Activated CD8-positive, alpha-beta memory T cell treated with anti-CD3 and anti-CD28 coated beads for 48 hours (primary cell): ENCODE measurements at places on chromosomes 1 and 21.

DNA sequence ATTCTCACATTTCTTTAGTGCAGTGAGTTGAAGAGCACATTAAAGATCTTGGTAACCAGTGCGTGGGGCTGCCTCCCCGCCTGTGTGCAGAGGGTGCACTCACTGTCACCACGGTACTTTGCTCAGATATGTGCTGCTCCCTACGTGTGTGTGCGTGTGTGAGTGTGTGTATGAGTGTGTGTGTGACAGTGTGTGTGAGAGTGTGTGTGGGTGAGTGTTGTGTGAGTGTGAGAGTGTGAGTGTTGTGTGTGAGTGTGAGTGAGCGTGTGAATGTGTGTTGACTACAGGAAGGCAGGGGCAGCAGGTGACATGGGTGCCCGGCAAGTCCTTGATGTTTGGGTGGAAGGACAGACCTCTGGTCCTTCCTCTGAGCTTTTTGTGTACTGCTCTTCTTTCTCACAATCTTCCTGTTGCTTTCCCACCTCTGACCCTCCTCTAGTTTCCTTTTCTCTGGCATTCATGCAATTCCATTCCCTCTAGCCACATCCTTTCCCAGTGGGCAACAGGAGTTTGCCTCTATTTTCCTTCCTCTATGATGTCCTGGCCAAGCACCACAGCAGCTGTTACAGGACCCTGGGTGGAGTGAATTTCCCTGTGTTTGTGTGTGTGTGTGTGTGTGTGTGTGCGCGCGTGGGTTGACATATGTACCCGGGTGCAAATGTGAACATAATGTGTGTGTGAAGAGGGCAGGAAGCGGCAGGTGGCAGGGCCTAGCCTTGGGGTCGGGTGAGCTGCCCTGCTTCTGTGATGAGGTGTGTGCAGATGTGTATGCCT lies 19.8 kb downstream of the LHX4 start:
- DNase-seq = no peak

- no peak for DNase-seq
Measured at GRCh38 chr21:17650292-17650691, 37.6 kb upstream of the BTG3 start.

- no peak for DNase-seq
Measured at GRCh38 chr1:102961549-102961948, 146.8 kb downstream of the COL11A1 start.

- DNase-seq = no peak
Measured at GRCh38 chr1:72094209-72094608, 188.1 kb downstream of the NEGR1 start.

GRCh38 chr1:21271550-21271949 lies 18.7 kb downstream of the ECE1 start:
- no peak for DNase-seq

GRCh38 chr1:14323568-14324247 lies 274.8 kb upstream of the KAZN start:
- DNase-seq = no peak

- no peak for DNase-seq
Measured at GRCh38 chr1:170140371-170140770, 5.4 kb upstream of the NTMT2 start.

GRCh38 chr1:204714861-204715511 lies 29.4 kb upstream of the LRRN2 start:
- no peak for DNase-seq

- no peak for DNase-seq
Measured at GRCh38 chr1:100924991-100925390, 29.1 kb downstream of the SLC30A7 start.

DNA sequence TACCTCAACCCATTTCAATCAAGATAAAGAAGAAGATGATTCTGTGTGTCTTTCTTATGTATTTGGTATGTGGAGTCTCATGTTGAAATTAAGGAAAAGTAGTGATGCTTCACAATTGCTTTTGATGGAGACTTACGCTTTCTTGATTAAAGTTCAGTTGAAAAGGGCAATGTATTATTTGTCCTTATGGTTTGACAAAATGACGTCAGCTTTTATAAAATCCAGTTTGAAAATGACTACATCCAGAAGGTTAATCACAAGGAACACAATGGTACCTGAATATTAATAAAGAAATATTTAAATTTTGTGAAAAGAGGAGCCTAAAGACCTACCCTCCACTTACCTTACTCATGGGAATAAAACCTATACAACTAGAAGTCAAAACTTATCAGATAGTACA lies 4.4 kb downstream of the KRTAP26-1 start:
- no peak for DNase-seq

- DNase-seq = no peak
Measured at GRCh38 chr1:33118274-33118673, 37.3 kb downstream of the AZIN2 start.

DNA sequence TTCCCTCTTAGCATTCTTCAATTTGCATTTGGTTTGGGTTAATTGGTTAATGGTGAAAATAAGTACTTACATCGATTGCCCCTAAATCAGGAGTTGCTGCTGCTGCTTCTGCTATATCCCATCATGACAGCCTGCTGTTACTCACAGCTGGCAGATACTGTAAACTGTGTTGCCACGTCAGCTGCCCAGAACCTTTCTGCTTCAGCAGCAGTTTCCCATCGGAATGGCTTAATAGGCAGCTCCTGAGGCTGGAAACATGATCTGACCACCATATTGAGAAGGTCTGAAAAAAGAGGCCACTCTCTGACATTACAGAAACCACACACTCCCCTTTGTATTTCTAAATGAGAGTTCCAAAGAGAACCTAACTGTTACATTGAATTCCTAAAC lies 14.3 kb upstream of the SEC16B start:
- DNase-seq = no peak

- DNase-seq = no peak
Measured at GRCh38 chr1:246569248-246570238, 3.3 kb downstream of the CNST start.

DNA sequence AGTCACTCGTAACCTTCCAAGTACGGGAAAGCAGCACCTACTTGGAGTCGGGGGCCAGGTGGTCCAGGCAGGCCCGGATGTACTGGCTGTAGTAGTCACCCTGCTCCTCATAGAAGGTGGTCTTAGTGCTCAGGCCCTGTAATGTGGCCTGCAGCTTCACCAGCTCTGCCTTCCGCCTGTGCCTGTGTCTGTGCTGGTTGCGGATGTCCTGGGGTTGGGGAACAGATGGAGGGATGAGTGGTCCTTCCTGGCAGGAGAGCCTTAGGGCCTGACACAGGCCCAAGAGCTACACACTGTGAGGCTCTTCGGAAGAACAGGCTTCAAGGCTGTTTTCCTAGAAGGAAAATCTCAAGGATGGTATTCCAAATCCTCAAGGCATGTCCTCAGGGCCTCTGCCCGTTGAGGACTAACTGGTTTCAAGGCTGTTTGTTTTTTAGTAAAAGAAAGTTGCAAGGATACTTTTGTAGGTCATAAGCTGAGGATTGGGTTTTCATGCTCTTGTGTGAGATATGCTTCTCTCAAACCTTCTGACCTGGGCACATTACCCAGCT lies 28.4 kb upstream of the MEF2D start:
- no peak for DNase-seq

GRCh38 chr1:145849356-145850160 lies 4.1 kb downstream of the NUDT17 start:
- no peak for DNase-seq

GRCh38 chr1:56446531-56447098 lies 132.7 kb downstream of the PLPP3 start:
- DNase-seq = no peak

DNA sequence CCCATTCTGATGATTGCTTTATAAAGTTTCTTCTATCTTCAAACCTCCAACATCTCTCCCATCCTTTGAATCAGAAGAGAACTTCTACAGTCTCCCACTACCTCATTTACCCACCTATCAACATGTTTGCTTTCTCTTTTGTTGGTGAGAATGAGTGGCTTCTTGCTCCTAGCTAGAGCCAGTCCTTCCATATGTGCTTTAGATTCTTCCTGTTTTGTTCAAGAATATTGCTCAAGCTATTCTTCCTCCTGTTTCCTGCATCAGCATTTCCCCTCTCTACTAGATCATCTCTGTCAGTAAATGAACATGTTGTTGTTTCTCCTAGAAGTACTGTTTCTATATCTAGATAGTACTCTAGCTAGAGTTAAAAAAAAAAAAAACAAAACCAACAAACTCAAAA lies 6.3 kb downstream of the ATF6 start:
- DNase-seq = no peak

GRCh38 chr1:31944205-31945089 lies 6.3 kb upstream of the PTP4A2 start:
- no peak for DNase-seq
